ENCODE measurements at places on chromosomes 3 and 15.

DNA sequence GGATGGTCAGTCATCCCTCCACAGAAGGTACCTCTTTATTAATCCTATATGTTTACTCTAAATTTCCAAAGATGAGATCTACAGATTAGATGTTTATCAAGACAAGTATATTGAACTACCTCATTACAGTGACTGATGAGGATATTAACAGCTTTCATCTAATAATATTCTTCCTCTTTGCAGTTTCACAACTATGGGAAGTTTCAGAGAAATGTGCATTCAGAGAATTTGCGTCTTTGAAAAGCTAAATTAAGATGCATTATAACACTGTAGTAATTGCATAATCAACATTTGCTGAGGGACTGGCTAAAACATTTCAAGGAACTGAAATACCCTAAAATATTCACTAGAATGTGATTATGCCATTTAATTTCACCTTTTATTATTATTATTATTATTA lies 46.7 kb downstream of the MCF2L2 start:
- no peak for DNase-seq

GRCh38 chr3:67535006-67535405 lies 119.4 kb downstream of the SUCLG2 start:
- DNase-seq = no peak

- no peak for DNase-seq
These were observed 92.9 kb upstream of the CADPS start for GRCh38 chr3:62968128-62968527.

DNA sequence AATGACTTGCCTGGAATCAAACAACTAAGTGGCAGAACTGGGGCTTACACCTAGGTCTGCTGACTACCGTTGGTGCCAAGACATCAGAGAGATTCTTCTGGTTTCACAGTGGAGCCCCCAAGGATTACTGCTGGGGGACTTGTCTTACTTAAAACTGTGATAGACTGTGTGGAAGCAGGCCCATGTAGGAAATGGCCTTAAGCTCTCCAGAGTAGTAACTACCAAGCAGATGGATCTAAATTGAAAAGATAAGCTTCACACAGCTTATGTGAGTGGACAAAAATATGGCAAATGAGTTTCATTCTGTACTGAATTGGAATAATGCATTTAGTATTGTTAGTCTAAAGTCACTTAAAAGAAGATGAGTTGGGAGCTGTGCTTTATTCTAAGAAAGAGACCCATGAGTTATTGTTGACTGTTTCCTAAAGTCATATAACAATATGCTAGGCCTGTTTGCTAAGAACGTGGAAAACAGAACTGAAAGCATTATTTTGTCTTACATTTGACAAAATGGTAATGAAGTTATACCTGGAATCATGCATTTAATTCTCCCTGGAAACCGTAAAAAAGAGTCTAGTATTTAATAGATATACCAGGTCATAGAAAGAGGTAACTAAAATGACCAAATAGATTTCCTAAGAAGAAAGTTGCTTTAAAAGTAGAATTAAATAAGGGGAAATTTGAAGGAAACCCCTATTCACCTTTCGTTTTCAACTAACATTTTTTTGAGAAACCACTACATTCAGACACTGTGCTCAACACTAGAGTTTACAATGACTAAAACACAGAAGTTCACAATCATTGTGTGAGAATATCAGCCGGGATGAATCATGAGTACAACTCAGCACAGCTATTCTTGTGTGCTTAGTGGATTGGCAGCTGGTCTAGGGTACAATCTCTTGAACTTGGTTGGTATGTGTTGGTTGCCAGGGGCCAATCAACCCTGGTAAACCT lies 13.0 kb upstream of the MAPK6 start:
- no peak for DNase-seq

- DNase-seq = no peak
These were observed 3.7 kb downstream of the UBR1 start for GRCh38 chr15:43102187-43102586.

DNA sequence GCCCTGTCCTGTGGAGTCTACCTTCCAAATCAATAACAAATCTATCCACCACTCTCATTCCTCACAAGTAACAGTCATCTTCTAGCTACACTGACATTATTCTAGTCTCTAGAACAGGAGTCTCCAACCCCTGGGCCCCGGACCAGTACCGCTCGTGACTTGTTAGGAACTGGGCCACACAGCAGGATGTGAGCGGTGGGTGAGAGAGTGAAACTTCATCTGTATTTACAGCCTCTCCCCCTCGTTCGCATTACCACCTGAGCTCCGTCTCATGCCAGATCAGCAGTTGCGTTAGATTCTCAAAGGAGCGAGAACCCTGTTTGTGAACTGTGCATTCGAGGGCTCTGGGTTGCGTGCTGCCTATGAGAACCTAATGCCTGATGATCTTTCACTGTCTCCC lies 31.9 kb downstream of the ROBO2 start:
- DNase-seq = no peak

- no peak for DNase-seq
These were observed 149.9 kb downstream of the SHQ1 start for GRCh38 chr3:72698154-72698917.

- no peak for DNase-seq
These were observed 121.5 kb upstream of the LIPC start for GRCh38 chr15:58309963-58310928.

GRCh38 chr15:85733416-85733815 lies 61.3 kb downstream of the KLHL25 start:
- no peak for DNase-seq

DNA sequence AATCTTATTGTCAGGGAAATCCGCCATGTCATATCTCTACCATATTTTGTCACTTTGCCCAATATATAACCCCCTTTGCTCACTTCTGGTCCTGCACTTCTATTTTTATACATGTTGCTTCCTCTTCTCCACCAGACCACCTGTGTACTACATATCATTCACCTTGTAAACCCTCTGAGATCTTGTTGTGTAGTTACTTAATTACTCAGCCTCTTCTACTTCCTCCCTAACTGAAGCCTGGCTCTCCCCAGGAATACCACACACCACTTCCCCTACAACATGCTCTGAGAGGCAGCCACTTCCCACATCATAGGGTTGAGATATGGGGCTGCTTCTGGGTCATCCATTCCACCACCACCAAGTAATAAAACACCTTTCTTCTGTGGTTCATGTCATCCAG lies 10.0 kb downstream of the HEXA start:
- DNase-seq = peak; percentile 27

DNA sequence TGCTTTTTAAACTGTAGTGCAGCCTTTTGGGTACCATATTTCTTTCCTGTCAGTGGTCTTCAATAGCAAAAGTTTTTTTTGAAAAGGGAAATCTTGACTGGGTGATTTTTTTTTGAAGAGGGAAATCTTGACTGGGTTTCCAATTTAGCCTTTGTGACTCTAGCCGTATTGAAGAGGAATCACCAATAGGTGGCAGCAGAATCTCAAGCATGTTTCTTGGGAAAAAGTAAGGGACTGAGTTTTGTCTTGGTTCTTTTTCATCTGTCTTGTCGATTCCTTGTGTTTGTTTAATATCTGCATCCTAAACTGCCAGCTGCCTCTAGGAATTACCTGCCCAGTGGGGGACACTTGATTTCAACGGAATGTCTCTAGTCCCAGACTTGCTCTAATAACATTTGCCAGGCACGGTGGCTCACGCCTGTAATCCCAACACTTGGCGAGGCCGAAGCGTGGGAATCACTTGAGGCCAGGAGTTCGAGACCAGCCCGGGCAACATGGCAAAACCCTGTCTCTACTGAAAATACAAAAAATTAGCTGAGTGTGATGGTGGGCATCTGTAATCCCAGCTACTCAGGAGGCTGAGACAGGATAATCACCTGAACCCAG lies 89.2 kb downstream of the RBPMS2 start:
- peak; percentile 12 for DNase-seq

GRCh38 chr3:2810723-2811122 lies 299.5 kb downstream of the IL5RA start:
- no peak for DNase-seq

GRCh38 chr15:55016225-55016624 lies 180.5 kb downstream of the RSL24D1 start:
- no peak for DNase-seq

GRCh38 chr15:90750186-90750585 lies 33.0 kb downstream of the BLM start:
- peak; percentile 25 for DNase-seq

DNA sequence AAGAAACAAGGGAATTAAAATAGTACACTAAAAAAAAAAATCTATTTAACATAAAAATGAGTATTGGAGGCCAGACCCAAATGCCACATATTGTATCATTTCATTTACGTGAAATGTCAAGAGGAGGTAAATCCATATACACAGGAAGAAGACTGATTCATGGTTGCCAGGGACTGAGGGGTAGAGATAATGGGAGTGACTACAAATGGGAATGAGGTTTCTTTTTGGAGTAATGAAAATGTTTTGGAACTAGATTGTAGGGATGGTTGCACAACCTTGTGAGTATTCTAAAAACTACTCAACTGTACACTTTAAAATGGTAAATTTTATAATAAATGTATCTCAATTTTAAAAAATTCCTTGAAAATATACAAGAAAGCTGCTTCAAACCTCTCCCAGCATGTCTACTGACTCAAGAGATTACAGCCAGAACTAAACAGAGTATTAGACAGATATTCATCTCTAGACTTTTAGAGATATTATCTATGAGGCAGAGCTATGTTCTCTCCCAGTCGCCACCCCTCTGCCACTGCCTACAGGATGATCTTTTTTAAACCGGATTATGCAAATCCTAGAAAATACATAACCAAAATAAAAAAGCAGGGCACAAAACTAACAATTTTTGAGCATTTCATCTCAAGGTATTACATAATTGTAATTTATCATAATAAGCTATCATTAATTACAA lies 6.2 kb downstream of the HLTF start:
- DNase-seq = no peak

DNA sequence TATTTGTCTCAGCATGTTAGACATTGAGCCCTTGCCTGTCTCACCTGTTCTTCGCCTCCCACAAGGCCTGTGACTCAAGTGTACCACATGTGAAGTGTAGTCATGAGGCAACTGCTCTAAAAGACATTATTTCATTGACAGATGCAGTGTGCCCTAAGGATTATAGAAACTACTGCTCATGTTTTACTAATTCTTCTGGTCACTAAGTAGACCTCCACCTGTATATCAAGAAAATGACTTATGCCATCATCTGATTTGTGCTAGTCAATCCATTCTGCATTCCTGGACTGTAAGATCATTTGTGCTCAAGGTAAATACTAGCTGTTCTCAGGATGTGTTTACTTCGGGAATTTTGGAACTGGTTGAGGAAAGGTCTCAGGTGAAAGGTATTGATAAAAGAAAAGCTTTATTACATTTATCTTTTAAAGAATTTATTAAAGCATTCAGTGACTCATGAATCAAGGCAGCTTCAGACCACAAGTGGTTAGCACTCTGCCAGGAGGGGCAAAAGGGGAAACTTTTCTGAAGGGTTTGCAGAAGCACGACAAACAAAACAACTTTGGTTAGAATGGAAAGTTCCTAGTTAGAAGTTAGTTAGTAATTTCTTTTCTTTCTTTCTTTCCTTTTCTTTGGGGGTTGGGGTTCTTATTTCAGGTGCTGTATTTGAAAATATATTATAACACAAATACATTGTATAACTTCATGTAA lies 465.3 kb upstream of the CBLB start:
- no peak for DNase-seq

DNA sequence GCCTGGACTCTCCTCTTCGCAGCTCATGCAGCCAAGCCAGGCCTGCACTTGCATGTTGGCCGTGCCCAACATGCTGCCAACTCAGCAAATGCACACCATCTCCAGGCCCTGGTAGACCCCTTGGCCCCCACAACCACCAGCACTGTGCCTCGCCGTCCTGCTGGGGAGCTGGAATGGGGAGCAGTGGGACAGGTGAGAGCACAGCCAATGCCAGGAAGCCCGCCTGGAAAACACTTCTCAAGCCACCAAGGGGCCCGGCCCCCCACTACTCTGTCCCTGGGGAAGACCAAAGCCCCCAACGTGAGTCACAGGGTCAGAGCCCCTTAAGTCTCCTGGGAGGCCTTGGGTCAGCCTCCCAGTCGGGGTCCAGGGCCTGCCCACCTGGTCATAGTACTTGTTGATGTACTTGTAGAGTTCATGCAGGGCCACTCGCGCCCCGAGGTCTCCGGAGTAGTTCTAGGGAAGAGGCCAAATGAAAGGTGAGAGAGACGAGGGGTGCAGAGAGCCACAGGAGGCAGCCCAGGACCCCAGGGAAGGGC lies 24.5 kb downstream of the PLXNB1 start:
- DNase-seq = no peak

- no peak for DNase-seq
These were observed 80.8 kb downstream of the RARB start for GRCh38 chr3:25508901-25509300.

DNA sequence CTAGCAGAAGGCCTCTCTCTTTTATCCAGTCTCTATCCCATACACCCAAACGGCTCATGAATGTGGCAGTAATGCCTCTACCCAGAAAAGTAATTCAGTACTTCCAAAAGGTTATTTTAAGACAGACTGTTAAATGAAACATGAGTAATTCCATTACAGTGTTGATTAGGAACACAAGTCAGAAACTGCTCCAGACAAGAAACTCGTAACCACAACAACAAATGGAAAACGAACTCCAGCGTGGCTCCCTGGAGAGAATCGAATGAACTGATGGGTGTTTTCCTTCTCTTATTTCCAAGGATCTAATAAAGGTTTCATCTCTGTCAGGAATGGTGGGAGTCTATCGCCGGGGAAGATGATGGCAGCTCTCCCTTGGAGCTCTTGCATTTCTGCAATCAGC lies 228.4 kb downstream of the MAGI1 start:
- no peak for DNase-seq

- no peak for DNase-seq
These were observed 242.1 kb downstream of the CBLB start for GRCh38 chr3:105626739-105627138.

GRCh38 chr3:59531994-59532393 lies 482.2 kb upstream of the CFAP20DC start:
- no peak for DNase-seq

- no peak for DNase-seq
These were observed at the start of gene MDFIC2 for GRCh38 chr3:70312336-70312735. Gene MDFIC2, minus strand, starts transcription at chr3:70312638. Its CDS starts 665 bp downstream, at chr3:70311973.

GRCh38 chr15:75732809-75733451 lies 20.3 kb upstream of the CSPG4 start:
- peak; percentile 42 for DNase-seq

GRCh38 chr3:135148398-135149020 lies 353.4 kb downstream of the EPHB1 start:
- no peak for DNase-seq

Data from CD4-positive, alpha-beta T cell treated with Interleukin-1 beta for 1 hour (primary cell).